Stimulated activated CD8-positive, alpha-beta memory T cell treated with anti-CD3 and anti-CD28 coated beads, Interleukin-12 subunit alpha, Interleukin-12 subunit beta, amount 100 ng/mL, for 4 hours (primary cell): ENCODE measurements at places on chromosomes 3 and 15.

- DNase-seq: no peak
These were observed 721.5 kb upstream of the GOLIM4 start for GRCh38 chr3:168817177-168817576.

- DNase-seq: no peak
These were observed 34.4 kb downstream of the FAM43A start for GRCh38 chr3:194720048-194720447.

GRCh38 chr3:45580112-45580765, 14.3 kb upstream of the LIMD1 start:
- DNase-seq: no peak

GRCh38 chr3:197167549-197167948, 130.9 kb downstream of the DLG1 start:
- DNase-seq: no peak

- DNase-seq: no peak
These were observed 37.9 kb downstream of the TNK2 start for GRCh38 chr3:195870442-195870841.

- DNase-seq: no peak
These were observed 20.8 kb upstream of the CFAP161 start for GRCh38 chr15:81113204-81113657.
